Mesenteric fat pad (tissue), 1 donor: ENCODE measurements at places on chromosomes 12 and 14.
A peak's percentile ranks its signal among the peaks of the same experiment; 100 is the strongest.

DNA sequence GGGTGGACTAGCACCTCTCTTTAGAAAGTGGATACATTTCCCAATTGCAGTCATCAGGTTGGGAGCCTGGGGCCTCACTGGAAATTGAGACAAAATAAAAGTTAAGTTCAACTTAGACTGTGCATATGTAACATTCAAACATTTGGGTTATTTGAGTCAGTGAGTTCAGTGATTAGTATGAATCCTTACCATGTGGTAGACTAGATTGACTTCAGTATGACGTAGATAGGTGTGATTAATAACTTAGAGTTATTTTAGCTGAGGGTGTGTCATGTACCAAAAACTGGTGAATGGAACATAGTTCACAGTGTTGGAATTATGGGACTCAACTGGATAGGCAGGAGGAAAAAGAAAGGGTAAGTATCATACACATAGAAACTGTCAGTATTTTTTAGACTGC lies 8.0 kb upstream of the SSTR1 start:
- DNase-seq = no peak

GRCh38 chr14:101499513-101499912 lies 61.8 kb upstream of the DIO3 start:
- no peak for DNase-seq

DNA sequence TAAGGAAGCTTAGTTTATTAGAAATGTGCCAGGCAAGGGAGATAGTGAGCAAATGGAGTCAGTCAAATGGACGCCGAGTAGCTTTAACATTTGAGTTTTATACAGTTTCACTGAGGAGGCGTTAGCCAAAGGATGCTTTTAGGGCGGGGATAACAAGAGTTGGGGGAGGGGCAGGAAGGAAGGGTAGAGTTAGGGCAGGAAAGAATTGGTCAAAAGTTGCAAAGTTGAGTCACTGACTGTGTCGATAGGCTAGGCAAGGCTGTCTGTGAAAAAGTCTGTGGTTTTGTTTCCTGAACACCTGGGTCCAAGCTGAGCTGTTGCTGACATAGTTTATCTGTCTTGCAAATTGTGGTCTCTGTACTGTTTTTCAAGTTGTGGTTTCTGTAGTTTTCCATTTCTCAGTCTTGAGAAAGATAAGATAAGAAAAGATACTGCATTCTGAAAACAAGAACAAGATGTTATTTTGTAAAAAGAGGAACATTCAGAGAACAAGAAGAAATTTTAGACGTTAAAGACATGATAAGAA lies 62.6 kb upstream of the RESF1 start:
- no peak for DNase-seq

- DNase-seq = no peak
These were observed 122.3 kb upstream of the DIO3 start for GRCh38 chr14:101439023-101439422.

- no peak for DNase-seq
These were observed 19.7 kb upstream of the RAB35 start for GRCh38 chr12:120136093-120136770.

- no peak for DNase-seq
These were observed 4.3 kb downstream of the GALNT9 start for GRCh38 chr12:132324841-132325732.

GRCh38 chr12:2625289-2625612 lies 169.5 kb upstream of the FKBP4 start:
- DNase-seq = no peak

- DNase-seq = no peak
These were observed at the start of gene TNFRSF1A for GRCh38 chr12:6341417-6342139. Gene TNFRSF1A (minus strand): TSS chr12:6342076. CDS start chr12:6341814, 262 bp downstream.

DNA sequence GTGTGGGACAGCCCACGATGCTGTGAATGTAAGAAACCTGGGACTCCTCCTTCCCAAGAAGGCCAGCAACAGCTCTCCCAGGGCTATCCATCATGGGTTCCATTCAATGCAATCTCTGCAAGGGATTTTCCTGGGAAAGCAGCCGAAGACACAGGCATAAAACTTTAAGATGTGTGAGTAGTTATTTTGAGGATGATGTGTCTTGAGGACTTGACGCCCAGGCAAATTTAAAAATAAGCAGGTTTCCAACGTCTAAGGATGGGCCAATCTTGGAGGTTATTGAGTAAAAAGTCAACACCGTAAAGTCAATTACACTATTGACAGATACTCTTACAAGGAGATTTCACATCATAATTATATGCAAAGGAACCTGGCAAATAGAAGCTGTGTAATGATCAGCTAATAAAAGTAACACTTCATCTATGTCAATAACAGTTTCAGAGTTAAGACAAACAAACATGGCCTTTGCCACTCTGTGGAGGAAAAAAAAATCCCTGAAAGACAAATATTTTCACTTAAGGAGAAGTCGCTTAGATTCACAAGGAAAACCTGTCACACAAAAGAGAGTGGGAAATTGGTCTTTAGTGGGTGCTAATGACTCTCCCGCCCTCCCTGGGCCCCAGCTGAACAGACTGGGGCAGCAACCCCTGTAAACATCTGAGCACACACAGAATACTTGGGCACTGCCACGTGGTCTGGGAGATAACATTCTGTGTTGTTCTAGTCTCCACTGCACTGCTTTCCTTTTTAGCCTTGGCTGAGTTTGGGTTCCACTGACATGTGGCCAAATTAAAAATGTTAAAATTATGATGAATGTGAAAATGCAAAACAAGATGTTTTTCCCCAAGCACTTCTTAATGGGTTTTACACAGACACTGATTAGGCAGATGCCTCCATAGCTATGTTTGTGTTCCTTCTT lies 240.9 kb downstream of the FOXN3 start:
- DNase-seq = no peak

- no peak for DNase-seq
These were observed 132.3 kb downstream of the SLC38A4 start for GRCh38 chr12:46693518-46693917.

- DNase-seq = no peak
These were observed 130.8 kb downstream of the LMNTD1 start for GRCh38 chr12:25422241-25422640.

- DNase-seq = no peak
These were observed 751.7 kb downstream of the NRXN3 start for GRCh38 chr14:78921856-78922255.

DNA sequence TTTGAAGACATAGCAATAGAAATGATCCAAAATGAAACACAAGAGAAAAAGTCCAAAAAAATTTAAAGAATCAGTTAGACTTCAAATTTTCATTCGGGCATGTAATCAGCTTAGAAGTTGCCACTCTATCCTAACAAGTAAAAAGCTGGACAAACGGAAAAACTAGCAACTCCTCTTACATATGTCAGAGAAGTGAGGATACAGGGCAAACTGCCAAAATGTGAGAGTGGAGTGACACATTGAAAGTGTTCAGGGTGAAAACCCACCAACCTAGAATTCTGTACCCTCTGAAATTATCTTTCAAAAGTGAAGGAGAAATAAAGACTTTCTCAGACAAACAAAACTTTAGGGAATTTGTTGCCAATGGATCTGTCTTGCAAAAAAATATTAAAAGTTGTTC lies 42.0 kb upstream of the CHPT1 start:
- no peak for DNase-seq

- peak; percentile 89 for DNase-seq
These were observed 751 bp downstream of the GDF11 start for GRCh38 chr12:55743406-55744339.

DNA sequence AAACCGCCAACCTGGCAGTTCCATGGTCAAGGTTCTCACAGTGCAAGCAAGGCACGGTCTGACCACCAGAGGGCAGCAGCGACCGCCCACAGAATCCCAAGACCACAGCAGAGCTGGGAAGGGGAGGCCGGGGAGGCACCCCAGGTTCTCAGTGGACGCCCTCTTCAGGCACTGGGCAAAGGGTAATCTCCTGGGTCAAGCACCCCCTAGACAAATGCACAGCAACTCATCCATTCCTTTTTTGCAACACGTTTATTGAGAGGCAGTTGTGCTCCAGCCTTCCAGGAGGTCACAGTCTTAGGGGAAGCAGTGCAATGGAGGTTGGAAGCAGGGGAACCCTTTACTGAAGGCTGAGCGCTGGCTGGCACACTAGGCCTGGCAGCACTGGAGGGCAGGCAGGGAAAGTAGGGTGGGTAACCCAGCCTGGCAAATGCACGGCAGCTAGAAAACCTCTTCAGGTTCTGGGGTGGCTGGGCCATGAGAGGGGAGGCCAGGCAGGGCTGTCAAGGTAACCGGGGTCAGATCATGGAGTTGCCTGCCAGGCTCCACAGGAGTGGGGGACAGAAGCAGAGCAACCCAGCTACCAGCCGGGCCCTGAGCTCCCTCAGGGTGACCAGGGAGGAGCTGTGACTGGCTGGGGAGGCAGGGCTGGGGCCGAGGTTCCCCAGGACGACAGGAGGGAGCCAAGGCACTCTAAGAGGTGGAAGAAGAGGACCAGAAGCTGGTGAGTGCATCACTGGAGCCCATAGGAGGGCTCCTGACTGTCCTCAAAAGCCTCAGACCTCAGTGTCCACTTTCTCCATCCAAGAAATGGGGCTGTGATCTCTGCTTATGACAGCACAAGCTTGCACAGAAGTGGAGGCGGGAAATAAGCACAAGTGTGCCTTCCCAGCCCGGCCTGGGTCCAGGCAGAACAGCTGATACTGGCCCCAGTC lies 1.8 kb upstream of the RHOF start:
- peak; percentile 96 for DNase-seq

DNA sequence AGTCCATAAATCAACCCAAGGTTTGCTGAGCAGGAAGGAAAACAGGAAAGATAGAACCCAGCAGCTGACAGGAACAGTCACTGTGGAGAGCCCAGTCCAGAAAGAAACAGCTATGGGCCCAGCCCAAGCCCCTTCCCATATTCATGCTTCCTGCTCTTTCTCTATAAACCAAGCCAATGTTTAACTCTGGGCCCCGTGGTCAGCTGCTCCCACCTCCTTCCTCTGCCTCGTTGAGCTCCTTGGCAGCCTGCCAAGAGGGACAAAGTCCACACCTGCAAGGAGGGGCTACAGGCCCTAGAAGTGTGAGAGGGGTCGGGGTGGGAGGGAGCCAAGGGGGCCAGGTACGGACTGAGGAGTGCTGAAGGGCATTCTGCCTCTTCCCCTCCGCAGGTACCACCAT lies 10.0 kb downstream of the SLC6A13 start:
- no peak for DNase-seq

GRCh38 chr12:103580026-103580425 lies 7.0 kb upstream of the STAB2 start:
- no peak for DNase-seq

GRCh38 chr12:11508699-11509098 lies 113.3 kb upstream of the PRB2 start:
- DNase-seq = no peak

DNA sequence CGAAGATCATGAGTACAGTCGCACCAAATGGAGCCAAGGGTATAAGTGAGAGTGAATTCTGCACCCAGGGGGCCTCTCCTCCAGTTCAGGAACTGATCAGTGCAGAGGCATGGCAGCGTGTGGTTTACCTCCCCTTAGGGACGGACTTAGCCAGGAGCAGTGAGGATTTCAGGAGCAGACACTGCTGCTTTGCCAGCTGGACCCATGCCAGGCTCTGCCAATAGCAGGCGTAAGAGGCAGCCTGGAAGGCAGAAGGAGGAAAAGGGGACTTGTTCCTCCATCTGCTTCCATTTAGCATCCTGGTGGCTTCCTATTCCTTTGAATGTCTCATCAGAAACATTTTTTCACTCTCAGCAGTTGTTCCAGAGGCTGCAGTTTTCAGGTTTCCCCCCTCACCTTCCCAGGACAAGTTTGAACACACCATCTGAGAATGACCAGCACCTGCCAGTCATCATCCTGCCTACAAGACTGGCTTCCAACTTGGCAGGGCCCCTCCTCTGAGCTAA lies 137.0 kb upstream of the LMNTD1 start:
- no peak for DNase-seq

- no peak for DNase-seq
These were observed 67.2 kb upstream of the ACSS3 start for GRCh38 chr12:81010641-81011040.

GRCh38 chr12:82438356-82438755 lies 80.0 kb downstream of the METTL25 start:
- DNase-seq = no peak

- no peak for DNase-seq
These were observed 98.6 kb downstream of the KICS2 start for GRCh38 chr12:64123448-64123847.

GRCh38 chr12:101697930-101698799 lies 725 bp downstream of the CHPT1 start:
- peak; percentile 89 for DNase-seq

DNA sequence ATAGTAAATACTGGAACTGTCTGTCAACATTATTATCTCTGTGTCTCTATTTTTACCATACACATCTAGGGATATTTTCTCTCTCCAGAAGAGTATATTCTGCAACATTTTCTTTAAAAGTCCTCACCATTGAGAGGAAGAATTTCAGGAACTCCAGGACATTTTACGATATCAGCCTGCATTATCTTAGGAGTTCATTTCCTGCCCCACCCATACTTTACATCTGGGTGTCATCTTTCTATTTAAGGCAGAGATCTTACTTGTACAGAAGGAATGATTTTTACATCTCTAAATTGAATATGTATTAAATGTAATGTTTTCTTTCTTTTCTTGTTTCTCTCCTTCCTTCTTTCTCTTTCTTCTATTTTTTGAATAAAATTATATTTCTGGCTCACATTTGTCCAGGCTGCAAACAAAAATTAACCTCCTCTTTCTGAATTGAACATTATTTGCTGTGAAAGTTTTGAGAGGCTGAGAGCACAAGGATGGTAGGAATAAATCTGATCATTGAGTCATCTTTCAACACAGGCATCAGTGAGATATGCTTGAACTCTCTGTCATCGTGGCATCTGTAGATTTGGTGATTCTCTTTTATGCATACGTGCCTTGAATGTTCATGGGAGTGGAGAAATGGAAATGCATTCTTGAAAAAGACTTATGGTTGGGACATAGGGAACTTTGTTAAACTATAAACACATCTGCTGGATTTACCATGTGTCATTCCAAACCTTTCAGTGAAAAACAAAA lies 753.6 kb downstream of the SLC16A7 start:
- no peak for DNase-seq

- no peak for DNase-seq
These were observed 20.5 kb downstream of the DAAM1 start for GRCh38 chr14:59208954-59209353.

GRCh38 chr14:76958980-76959710 lies 69.4 kb downstream of the IRF2BPL start:
- DNase-seq = no peak

GRCh38 chr12:78229591-78230101 lies 399.0 kb downstream of the NAV3 start:
- DNase-seq = no peak

- DNase-seq = no peak
These were observed 646.1 kb upstream of the TMEM132C start for GRCh38 chr12:127620735-127621355.

DNA sequence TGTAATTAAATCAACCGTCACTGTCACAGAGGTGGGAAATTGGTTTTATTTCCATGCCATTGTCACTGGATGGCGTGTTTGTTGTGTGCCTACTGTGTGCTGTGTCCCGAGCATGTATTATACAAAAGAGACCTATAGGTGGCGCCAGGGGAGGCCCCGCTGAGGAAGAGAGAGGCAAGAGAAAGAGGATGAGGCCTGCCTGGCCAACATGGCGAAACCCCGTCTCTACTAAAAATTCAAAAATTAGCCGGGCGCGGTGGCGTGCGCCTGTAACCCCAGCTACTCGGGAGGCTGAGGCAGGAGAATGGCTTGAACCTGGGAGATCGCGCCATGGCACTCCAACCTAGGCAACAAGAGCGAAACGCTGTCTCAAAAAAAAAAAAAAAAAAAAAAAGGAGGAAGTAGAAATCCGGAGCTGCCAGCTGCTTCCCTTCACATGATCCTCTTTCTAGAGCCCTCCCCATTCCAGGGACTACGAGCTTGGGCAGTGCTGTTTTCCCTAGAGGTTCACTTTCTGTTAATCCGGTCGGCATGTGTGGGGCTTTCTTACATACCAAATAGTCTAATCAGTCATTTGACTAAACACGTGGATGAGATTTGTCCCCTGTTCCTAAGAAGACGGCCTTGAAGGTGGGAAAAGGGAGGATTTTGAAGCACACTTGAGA lies 6.4 kb upstream of the CCDC175 start:
- DNase-seq = no peak
